ENCODE measurements at places on chromosomes 5 and 9.

DNA sequence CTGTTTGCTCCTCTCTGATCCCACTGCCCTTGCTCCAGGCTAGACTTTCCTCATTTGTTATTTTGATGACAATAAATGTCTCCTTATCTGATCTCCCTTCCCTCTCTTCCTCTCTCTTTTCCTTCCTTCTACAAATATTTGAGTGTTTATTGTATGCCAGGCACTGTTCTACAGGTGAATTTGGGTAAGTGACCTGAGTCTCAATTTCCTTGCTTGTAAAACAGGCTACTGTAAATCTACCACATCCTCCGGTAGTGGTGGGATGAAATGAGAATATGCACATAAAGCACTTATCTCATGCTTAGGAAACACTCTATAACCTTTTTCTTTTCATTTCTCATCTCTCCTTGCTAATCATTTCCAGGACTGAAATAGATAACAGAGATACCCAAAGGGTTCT is 86.4 kb downstream of the HMHB1 start:
- no peak for DNase-seq

DNA sequence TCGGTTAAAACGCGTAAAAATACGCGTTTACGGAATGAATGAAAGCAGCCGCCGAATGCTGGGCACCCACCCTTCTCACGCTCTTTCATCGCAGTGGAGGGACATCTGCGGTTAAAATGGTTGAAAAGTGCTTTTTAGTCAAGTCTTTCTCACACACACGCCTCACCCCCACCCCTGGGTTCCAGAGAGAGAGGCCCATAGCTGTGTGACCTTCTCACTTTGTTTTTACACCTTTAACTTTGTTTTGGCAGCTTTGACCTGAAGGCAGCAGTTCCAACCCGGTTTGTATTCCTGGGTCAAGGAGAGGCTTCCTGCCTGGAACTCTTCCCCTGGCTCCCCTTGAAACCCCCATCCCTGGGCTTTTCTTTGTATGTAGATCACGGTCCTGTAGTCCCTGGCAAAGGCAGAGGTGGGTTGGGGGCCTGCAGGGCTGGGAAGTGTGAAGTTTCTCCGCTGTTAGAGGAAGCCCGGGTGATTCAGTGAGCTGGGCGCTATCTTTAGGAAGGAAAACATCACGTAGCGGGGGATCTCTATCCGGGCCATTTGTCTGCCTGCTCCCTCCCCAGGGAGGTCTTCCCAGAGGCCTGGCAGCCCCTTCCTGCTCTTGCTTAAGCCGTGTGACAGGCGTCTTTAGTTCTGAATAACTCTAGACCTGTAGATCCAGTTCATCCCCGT is 29.6 kb downstream of the SPRY4 start:
- DNase-seq = no peak

- DNase-seq = no peak
Observed at GRCh38 chr5:120886351-120886860, 422.3 kb downstream of the PRR16 start.

DNA sequence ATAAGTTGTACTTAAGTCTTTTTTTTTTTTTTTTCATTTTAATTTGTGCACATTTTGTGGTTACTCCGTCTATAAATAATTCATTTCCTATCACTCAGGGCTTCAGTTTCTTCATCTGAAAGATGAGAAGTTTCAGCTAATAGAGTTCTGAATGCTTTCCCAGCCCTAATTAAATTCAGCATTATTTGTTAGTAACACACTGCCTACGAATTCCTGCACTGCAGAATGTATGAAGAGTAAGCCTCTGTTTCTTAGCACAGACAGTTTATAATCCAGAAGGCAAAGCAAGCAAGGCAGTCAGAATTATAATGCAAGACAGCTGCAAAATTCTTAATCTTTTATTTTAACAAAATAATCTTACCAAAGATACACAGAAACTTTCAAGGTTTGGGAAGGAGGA is 138.0 kb upstream of the GHR start:
- DNase-seq = no peak

GRCh38 chr5:59430066-59430685 is 463.4 kb downstream of the PDE4D start:
- DNase-seq = no peak

GRCh38 chr9:20564650-20565049 is 57.6 kb downstream of the MLLT3 start:
- DNase-seq = no peak

GRCh38 chr9:132461281-132461896 is 51.4 kb downstream of the CFAP77 start:
- no peak for DNase-seq

All from inflammatory macrophage treated with lipopolysaccharide for 4 hours (primary cell).